ENCODE measurements at places on chromosomes 6 and 20.
A peak's percentile ranks its signal among the peaks of the same experiment; 100 is the strongest.

DNA sequence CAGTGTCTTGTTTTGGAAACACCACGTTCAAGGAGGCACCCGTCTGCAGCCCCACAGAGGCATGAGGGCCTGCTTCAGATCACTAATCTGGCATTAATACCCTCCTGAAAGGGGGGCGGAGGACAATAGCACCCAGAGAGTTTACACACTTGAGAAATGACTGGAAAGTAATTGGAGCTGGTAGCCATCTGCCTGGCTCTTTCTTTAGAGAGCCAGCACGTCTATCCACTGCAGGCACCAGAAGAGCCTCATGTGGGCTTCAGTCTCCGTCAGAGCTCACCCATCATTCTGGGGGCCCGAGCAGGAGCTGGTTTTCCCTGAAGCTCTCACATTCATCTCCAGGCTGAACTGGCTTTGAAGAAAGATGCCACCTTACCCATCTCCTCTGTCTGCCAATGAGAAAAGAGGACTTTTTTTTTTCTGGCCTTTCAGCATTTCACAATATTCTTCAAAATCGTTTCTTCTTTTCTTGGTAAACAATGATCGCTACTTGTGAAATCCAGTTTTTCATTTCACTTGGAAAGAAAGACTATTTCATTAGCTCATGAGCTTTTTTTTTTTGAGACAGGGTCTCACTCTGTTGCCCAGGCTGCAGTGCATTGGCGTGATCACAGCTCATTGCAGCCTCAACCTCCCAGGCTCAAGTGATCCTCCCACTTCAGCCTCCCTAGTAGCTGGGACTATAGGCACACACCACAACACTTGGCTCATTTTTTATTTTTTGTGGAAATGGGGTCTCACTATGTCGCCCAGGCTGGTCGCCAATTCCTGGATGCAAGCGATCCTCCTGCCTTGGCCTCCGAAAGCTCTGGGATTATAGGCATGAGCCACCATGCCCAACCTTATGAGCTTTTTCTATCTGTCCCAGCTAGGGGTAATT lies 124.7 kb upstream of the ZNF217 start:
- DNase-seq = no peak

DNA sequence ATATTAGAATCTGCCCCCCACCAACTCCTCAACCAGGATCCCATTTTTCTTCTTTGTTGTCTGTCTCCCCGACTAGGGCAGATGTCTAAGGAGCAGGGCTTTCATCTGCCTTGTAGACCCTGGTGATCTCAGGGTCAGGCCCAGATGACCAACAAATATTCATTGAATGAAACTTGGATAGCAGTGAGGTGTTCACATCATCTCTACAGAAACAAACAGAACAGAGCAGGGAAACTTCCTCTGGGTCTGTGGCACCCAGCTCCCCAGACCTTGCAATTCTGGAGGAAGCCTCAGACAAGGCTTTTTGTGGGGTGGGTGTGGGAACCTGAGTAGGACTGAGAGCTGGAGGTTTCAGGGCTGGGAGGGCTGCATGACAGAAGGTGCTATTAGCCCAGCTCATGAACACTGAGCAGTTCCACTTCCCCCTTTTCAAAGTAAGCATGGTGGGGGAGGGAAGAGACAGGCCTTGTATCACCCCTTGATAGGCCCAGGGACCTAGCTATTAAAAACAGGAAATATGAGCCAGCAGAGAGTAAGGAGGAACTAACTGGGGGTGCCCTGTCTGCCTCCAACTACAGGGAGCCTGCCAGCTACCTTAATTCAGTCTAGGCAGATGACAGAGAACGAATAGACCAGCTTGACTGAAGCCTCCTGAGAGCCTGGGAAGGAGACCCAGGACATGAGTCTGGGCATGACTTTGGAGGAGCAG lies 37.3 kb upstream of the TOP1 start:
- DNase-seq = no peak

DNA sequence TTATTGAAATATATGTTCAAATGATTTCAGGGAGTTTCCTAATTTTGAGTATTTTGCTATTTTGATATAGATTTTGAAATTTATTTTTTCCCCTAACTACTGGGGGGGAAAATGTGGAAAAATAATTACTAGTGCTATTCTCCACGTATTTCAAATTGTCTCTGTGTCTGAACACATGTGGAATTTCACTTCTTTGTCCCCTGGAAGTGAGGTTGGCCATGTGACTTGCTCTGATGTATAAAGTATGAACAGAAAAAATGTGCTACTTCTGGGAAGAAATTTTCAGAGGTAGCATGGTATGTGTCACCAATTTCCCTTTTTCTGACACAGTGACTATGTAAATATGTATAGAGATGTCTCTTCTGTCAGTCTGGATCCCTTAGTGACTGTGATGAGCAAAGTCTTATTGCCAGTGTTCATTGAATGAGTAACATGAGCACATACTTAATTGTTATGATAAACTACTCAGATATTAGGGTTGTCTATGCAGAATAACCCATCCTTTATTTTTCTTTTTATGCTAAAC lies 215.4 kb upstream of the CCN2 start:
- DNase-seq = no peak

- no peak for DNase-seq
Observed at GRCh38 chr6:37540390-37540789, 40.7 kb upstream of the CCDC167 start.

GRCh38 chr6:781350-781961 lies 88.5 kb upstream of the EXOC2 start:
- DNase-seq = no peak

- peak; percentile 29 for DNase-seq
Observed at GRCh38 chr6:40328386-40328985, 258.7 kb downstream of the LRFN2 start.

DNA sequence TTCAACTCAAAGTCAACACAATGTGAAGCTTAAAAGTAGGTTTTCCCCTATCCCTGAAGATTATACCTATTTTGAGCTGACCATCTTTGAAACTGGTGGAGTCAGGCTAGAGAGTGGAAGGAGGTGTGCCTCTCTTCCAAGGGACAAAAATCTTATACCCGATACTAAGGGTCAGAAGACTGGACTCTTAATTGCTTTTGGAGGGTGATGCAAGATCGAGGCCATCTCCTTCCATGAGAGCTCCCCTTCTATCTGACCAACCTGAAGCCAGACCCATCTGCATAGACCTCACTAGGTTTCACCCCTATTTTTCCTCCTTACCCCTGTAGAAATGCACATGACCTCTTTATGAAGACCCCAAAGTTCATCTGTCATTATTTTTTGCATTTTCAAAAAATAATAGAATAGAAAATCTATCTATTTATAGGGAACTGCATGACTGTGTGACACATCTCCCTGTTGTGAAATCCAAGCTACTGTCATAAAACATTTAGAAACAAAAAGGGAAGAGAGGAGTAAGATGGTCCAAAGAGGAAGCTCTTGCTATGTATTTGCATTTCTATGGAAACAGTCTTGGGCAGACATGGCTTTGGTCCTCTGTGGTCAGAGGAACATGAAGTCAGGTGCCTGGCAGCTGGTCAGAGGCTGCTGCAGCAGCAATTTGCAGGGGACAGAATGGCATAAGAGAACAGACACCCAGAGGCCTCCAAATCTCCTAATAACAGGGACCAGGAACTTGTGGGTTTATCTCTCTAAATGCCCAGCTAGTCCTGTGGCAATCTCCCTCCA lies 349.2 kb downstream of the MAFB start:
- no peak for DNase-seq

DNA sequence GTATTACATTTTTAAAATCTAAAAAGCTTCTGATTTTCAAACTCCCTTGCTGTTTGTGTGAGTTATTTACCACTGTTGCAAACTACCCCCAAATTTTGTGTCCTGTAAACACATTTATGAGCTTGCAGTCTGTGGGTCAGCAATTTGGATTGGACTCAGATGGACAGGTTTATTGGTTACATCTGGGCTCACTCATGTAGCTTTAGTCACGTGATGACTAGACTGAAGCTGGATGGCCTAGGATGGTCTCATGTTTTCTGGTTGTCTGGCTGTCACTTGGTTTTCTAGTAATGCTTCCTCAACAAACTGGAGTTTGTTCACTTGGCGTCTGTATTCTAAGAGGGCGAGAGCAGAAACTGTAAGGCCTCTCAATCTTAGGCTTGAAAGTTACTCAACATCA lies 12.2 kb upstream of the C6orf58 start:
- no peak for DNase-seq

- no peak for DNase-seq
Observed at GRCh38 chr6:39357998-39358686, 35.6 kb upstream of the KCNK16 start.

Measured in activated CD4-positive, alpha-beta T cell treated with anti-CD3 and anti-CD28 coated beads, Interleukin-2, amount 50 U/mL, for 4 hours (primary cell).